ENCODE measurements at places on chromosomes 5 and 9.

GRCh38 chr9:8622222-8622802, 822.7 kb upstream of the DMAC1 start:
- DNase-seq, result no peak

- DNase-seq, result no peak
Observed at GRCh38 chr9:97895211-97895610, 27.1 kb downstream of the TRMO start.

GRCh38 chr5:39902626-39903025, 477.8 kb upstream of the DAB2 start:
- DNase-seq, result no peak

- no peak for DNase-seq
Observed at GRCh38 chr5:132775476-132775961, 1.5 kb downstream of the SEPTIN8 start.

- DNase-seq, result peak; percentile 33
Observed at GRCh38 chr5:59673438-59674058, 220.0 kb downstream of the PDE4D start.

DNA sequence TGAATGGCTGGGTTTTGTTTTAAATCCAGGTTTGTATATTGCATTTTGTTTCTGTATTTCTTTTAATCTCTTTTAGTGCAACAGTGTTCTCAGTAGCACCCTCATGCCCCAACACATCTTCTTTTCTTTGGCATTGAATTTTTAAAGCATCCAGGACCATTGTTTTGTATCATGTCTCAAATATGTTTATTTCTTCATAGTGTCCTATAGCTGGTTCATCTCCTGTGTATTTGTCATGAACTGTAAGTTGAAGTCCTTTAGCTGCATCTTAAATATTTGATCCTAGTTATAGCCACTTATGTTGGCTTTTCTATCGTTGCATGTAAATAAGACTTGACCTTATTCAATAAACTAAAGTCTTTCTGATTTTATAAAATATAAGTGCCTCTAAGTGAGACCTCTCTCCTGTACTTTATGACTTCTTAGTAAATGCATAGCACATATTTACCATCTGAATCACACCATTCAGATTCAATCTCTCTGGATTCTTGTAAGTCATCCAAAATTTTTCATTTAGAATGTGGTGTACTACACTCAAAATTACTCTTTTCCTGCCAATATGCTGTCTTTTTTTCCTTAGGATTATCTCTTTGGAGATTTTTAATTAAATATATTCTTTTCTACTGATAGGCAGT, 21.0 kb upstream of the ERCC6L2 start:
- DNase-seq, result no peak

GRCh38 chr5:29805804-29806203, 1387.7 kb upstream of the CDH6 start:
- DNase-seq, result no peak

All from immature natural killer cell (primary cell).